ENCODE measurements at places on chromosomes 11 and 22.

DNA sequence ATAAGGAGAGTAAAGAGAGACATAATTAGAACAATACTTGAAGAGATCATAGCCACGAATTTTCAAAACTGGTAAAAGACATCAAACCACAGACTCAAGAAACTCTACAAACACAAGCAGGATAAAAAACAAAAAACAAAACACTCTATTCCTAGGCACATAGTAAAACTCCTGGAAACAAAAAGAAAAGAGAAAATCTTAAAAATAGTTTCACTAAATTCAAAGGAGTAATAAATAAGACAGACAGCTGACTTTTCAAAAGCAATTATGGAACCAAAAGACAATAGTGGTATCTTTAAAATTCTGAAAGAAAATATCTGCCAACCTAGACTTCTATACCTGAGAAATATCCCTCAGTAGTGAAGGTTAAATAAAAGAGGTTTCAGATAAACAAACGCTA lies 9.2 kb upstream of the NARS2 start:
- no peak for DNase-seq

DNA sequence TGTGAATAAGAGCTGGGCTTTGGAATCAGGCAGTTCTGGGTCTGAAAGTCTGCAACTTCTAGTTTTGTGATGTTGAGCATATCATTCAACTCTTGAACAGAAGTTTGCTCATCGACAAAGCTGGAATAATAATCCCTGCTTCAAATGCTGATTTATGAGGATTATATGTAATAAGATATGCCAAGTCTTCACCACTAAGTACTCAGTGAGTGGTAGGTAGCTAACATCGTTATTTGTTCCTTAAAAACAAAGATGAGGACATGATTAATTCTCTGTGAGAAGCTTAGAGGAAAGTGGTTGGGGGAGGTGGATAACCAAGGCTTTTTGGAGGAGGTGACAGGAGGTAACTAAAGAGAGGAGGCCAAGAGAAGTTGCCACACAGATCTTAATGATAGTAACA lies 96.5 kb downstream of the ME3 start:
- DNase-seq = no peak

DNA sequence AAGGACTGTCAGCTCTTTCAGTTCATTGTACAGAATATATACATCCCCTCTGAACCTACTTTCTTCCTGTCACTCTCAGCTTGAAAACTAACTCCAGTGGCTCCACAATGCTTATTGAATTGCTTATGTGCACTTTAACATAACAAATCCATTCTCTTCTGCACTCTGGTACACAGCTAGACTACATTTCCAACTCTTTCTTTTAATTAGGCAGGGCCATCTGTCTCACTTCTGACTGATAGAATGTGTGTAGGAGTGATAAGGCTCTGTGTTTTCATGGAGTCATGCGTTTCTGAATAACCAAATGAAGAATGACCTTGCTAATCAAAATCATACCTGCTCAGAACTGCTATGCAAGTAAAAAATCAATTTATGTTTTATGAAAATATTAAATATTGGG lies 278.5 kb upstream of the CCDC179 start:
- no peak for DNase-seq

GRCh38 chr22:29275167-29275566 lies 7.1 kb downstream of the EWSR1 start:
- no peak for DNase-seq

DNA sequence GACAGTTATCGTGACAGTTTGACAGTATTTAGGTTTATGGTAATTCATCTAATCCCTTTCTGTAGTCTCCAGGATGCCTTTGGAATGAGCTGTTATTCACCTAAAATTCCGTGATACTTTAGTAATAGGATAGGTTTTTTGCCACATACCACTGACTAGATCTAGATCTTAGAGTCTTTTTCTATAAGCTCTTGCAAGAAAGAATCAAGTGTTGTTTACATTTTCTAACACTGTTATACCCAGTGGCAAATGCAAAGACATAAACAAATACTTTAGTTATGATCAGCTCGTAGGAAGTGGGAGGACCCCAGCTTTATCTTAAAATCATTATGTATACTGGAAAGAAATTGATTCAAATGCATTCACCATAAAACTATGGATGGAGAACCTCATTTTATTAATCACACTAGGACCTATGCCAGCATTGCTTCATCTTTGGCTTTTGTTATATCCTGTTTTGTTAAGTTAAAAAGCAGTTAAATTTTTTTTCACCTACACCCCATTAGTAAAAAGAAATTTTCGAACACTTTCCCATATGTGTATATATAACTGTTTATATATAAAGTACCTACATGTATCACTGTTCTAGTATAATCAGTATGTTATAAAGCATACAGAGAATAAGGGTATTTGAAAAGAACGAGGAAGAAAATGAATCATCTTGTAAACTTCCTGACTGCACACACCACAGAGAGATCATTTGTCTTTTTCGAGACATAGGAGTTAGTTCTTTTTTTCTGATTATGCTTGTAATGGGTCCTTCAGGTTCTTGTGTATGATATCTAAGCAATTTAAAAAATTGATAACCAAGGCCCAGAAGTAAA lies 60.9 kb downstream of the PDHX start:
- no peak for DNase-seq

DNA sequence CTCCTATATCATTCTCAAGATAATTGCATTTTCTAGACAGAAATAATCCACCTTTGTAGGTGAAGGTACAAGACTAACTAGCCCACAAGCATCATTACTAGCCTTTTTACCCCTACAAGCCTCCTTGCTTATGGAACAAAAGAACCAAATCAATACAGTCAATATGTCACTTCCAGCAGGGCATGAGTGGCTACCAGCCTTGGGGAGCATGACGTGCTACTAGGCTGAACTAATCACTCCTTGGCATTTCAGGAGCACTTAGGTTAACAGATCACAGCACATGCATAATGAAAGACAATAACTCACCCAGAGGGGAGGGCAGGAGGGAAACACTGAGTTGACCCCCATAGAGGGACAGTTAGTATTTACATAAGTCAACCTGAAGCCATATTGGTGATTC lies 2.7 kb downstream of the DRD2 start:
- no peak for DNase-seq

- no peak for DNase-seq
Observed at GRCh38 chr11:134980819-134981710, 569.0 kb upstream of the B3GAT1 start.

- no peak for DNase-seq
Observed at GRCh38 chr22:36208162-36208765, 6.7 kb upstream of the APOL4 start.

GRCh38 chr11:110340436-110340835 lies 44.0 kb upstream of the RDX start:
- DNase-seq = no peak

DNA sequence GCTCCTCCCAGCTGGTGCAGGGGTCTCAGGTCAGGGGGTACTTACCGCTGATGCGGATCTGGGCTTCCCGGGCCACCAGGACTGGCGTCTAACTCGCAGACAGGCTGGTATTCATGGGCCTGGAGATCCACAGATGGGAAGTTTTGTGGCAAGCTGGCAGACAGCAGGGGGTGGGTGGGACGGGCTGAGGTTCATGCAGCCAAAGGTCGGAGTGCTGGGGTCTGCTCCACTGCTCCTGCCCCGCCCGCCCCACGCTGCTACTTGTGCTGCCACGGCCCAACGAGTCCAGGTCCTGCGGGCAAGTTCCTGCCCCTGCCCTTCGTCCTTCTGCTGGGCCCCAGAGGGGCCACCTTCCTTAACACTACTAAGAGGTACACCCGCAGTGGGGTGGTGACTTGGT lies 3.1 kb downstream of the ACY3 start:
- no peak for DNase-seq

DNA sequence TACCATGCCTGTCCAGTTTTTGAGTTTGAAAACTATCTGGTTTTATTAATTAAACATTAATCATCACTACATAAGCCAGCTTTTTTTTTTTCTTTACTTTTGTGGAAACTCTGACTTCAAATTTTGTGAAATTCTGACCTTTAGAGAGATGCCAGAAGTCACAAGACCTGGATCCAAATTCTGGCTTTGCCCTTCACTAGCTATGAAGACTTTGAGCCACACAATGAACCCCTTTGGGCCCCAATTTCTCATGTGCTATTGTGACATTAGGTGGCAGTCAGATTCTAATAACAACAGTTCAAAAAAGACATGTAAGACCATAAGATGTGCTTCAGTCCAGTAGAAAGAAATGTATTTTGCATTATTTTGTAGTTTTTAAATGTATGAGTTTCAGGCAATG lies 60.3 kb downstream of the ZC3H12C start:
- no peak for DNase-seq

GRCh38 chr11:26204101-26204500 lies 127.8 kb upstream of the ANO3 start:
- no peak for DNase-seq

GRCh38 chr11:74699615-74700396 lies 31.4 kb downstream of the CHRDL2 start:
- DNase-seq = no peak

GRCh38 chr11:113147249-113147648 lies 167.1 kb upstream of the TTC12 start:
- DNase-seq = no peak

GRCh38 chr11:14977101-14977880 lies 5.1 kb upstream of the CALCA start:
- DNase-seq = no peak

DNA sequence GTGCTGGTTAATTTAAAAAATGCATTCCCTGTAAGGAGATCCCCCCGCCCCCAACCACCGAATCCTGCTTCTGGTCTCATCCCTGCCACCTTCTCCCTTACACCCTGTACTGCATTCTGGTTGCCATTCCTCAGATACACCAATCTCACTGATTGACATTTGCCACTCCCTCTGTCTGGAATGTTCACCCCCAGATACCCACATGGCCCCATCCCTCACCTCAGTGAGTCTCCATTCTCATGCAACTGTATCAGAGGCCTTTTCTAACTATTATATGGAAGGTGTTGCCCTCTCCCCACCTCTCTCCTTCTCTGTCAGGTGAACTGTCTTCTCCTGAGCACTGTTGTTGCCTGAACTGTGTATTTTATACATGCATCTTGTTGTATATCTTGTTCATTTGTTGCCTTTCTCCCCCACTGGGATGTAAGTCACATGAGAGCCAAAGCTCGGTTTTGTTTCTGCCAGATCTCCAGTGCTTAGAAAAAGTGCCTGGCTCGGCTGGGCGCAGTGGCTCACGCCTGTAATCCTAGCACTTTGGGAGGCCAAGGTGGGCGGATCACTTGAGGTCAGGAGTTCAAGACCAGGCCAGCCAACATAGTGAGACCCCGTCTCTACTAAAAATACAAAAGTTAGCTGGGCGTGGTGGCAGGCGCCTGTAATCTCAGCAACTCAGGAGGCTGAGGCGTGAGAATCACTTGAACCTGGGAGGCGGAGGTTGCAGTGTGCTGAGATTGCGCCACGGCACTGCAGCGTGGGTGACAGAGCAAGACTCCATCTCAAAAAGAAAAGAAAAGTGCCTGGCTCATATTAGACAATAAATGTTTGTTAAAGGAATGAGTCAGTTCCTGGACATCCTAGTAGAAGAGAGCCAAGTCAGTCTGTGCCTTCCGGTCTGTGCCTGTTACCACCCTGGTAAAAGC lies 61.0 kb downstream of the TNRC6B start:
- DNase-seq = no peak

- DNase-seq = no peak
Observed at GRCh38 chr22:19287076-19287707, 4.3 kb downstream of the CLTCL1 start.

- no peak for DNase-seq
Observed at GRCh38 chr11:66414120-66414934, 6.5 kb upstream of the NPAS4 start.

Measured in T follicular helper cell (primary cell).